IPS DF 6.9 (cell line): ENCODE measurements at places on chromosomes 16 and 17.

GRCh38 chr16:27486344-27486743, 63.4 kb downstream of the GTF3C1 start:
- DNase-seq = no peak

GRCh38 chr16:80899809-80900592, 95.6 kb upstream of the CDYL2 start:
- no peak for DNase-seq

- no peak for DNase-seq
These were observed 298.1 kb downstream of the CEP112 start for GRCh38 chr17:65893692-65894279.

- DNase-seq = no peak
These were observed 1.4 kb upstream of the CEMP1 start for GRCh38 chr16:2532494-2533141.

DNA sequence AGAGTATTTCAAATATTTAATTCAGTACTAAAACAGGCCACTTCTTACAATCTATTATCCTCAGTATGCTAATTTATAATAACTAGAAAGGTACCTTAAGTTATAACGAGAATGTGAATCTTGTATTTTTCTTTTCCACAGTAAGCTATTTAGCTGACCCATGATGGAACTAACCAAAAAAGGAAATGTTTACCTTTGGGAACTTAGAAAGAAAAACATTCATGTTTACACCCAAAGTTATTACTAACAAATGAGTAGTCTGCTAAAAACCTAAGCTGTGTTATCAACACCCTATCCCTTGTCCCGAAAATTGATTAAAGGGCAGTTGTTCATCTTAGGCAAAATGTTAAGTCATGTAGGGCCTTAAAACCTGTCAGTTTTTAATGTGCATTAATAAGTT, 8.1 kb downstream of the GNA13 start:
- DNase-seq = no peak

- DNase-seq = no peak
These were observed 15.1 kb upstream of the CDK5R1 start for GRCh38 chr17:32471652-32472051.
